ENCODE measurements at places on chromosomes 13 and 19.

DNA sequence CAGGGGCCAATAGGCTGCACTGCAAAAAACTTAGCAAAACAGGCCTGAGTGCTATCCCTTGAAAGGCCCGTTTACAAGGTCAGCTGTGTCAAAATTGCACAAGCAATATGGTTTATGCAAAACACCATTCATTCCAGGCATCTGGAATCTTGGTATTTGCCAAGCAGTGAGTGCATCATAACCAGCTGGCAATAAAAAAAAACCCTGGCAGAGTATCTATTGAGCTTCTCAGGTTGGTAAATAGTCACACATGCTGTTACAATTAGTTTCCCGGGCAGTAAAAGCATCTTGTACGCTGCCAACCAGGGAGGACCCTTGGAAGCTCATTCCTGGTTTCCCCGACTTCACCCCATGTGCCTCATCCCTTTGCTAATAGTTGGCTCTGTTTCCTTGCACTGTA lies 21.3 kb downstream of the ZNF77 start:
- no peak overlapping the region for H3K27ac ChIP-seq
- DNase-seq = no peak
- H3K36me3 ChIP-seq = no peaks in the 10 kb centered on the region
- no peak overlapping the region for H3K4me3 ChIP-seq

DNA sequence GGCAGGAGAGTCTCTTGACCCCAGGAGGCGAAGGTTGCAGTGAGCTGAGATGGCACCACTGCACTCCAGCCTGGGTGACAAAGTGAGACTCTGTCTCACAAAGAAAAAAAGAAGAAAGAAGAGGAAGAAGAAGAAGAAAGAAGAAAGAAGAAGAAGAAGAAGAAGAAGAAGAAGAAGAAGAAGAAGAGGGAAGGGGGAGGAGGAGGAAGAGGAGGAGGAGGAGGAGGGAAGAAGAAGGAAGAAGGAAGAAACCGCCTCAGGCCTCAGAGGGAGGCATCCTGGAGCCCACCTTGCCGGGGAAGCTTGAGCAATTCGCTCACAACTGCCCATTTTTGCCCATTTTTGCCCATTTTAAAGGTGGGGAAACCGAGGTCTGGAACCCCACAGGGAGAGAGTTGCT lies 9.5 kb downstream of the FCGBP start:
- no peak overlapping the region for H3K4me3 ChIP-seq
- no peaks in the 10 kb centered on the region for H3K27me3 ChIP-seq
- H3K27ac ChIP-seq = no peak overlapping the region

GRCh38 chr19:38068826-38069225 lies 155.2 kb downstream of the DPF1 start:
- DNase-seq = no peak
- H3K27me3 ChIP-seq = no peaks in the 10 kb centered on the region
- peaks cover 12% of the 10 kb centered on the region for H3K4me1 ChIP-seq
- H3K36me3 ChIP-seq = no peaks in the 10 kb centered on the region

DNA sequence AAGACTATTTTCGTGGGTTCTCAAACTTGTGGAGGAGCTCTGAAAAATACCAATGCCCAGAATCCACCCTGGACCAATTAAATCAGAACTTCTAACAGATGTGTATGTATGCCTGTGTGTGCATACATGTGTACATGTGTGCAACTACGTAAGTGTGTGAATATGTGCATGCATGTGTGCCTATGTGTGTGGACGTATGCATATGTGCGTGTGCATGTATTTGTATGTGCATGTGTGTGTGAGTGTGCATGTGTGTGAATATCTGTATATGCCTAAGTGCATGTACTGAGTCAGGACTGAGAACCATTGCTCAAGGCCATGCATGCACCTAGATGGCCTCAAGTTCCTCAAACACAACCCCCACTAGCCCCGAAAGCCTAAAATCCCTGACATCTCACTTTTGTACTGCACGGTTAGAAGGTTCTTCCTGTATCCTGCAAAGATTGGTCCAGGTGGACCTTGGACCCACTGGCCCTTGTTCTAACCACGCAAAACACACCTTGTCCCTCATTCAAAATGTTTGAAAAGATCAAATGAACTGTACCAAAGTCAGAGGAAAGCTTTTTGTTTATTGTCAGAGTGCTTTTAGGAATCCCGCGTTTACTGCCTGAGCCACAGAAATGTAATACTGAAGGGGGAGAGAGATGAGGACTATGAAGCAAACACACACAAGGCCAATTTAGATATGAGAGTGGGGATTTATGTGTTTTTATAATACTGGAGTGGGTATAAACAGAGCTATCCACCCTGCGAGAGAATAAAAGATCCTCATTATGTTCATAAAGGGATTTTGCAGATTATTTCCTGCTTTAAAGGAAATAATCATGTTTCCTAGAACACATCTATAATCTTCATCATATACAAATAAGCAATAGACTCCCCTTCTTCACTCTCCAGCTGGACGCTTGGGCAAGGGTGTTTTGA lies 39.1 kb downstream of the LATS2 start:
- H3K4me1 ChIP-seq = peaks cover under 1% of the 10 kb centered on the region
- no peaks in the 10 kb centered on the region for H3K27me3 ChIP-seq
- no peak overlapping the region for H3K4me3 ChIP-seq
- H3K27ac ChIP-seq = no peak overlapping the region

GRCh38 chr19:11587975-11588631 lies 9.2 kb upstream of the ZNF627 start:
- 0 out of 2 replicates have a peak, but pooled peaks cover 4% of the 10 kb centered on the region for H3K4me1 ChIP-seq
- no peak overlapping the region for H3K27ac ChIP-seq
- no peak for DNase-seq
- no peak overlapping the region for H3K4me3 ChIP-seq

- H3K4me3 ChIP-seq = no peak overlapping the region
- peaks cover 74% of the 10 kb centered on the region for H3K27me3 ChIP-seq
- H3K4me1 ChIP-seq = no peaks in the 10 kb centered on the region
- H3K36me3 ChIP-seq = no peaks in the 10 kb centered on the region
Measured at GRCh38 chr19:30276883-30277280, 95.3 kb upstream of the ZNF536 start.

DNA sequence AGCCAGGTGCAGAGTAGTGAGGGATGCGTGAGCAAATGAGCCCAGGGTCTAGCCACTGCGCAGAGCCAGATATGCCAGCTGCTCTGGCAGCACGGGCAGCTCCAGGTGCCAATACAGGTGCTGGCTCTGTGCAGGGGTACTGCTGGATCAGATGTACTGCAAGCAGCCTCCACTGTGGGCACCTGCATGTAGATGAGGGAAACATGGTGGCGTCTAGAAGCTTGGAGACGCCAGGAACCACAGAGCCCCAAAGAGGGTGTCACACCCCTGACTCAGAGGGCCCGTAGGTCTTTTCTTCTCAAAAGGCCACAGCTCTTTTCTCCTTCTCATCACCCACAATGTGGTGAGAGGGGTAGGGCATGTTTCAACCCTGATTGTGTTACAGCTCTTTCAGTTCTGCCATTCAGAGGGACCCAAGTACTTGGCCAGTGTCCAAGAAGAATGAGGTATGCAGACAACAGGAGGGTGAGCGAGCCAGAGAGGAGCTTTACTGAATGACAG lies 244.4 kb upstream of the SLITRK1 start:
- no peak overlapping the region for H3K27ac ChIP-seq
- H3K36me3 ChIP-seq = no peaks in the 10 kb centered on the region
- no peak overlapping the region for H3K4me3 ChIP-seq
- DNase-seq = no peak
- H3K4me1 ChIP-seq = no peaks in the 10 kb centered on the region

- H3K4me1 ChIP-seq = peaks cover 58% of the 10 kb centered on the region
- no peak for DNase-seq
- no peak overlapping the region for H3K4me3 ChIP-seq
- H3K27ac ChIP-seq = no peak overlapping the region
- H3K27me3 ChIP-seq = no peaks in the 10 kb centered on the region
- H3K36me3 ChIP-seq = no peaks in the 10 kb centered on the region
Measured at GRCh38 chr13:110520431-110521295, 40.9 kb downstream of the RAB20 start.

- H3K4me1 ChIP-seq = peaks cover 26% of the 10 kb centered on the region
- 0 out of 2 replicates have a peak, but pooled peaks cover 7% of the 10 kb centered on the region for H3K36me3 ChIP-seq
- H3K4me3 ChIP-seq = peak overlapping the region; percentile 70
- no peaks in the 10 kb centered on the region for H3K27me3 ChIP-seq
Measured at GRCh38 chr19:12773571-12773970, 1.8 kb downstream of the HOOK2 start.

DNA sequence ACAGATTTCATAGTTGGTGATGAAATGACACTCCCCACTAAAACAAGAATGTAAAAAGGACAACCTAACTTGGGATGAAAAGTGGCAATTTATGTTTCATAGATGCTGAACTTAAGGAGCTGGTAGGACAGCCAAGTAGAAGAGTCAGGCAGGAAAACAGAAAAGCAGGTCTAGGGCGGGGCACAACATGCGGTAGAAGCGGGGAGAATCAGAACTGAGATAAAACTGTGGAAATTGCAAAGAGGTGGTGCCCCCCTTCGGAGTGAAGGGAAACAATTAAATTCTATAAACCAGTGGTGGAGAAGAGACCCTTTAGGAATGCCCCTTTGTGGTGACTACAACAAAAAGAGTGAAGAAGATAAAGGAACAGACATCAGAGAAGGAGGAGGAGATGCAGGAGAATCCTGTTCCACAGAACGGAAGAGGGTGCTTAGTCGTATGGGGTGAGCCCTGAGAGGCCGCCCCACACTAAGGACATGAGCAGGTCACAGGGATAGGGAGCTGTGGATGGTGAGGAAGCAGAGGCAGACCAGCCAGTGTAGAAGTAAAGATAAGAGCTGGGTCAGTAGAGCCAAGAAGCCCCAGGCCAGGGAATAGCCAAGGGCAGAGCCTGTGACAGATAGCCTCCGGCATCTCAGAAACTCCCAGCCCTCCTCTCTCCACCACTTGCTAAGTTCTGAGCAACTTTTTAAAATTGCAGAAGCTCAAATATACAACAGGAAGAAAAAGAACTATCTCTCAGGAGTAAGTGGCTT lies 100.3 kb upstream of the DOCK9 start:
- H3K27ac ChIP-seq = no peak overlapping the region
- H3K4me3 ChIP-seq = no peak overlapping the region
- peaks cover 13% of the 10 kb centered on the region for H3K36me3 ChIP-seq
- H3K27me3 ChIP-seq = no peaks in the 10 kb centered on the region
- no peak for DNase-seq
